CD4-positive, alpha-beta memory T cell (primary cell): ENCODE measurements at places on chromosomes 6 and 20. TPM values are rescaled to one million over a fixed set of nuclear protein-coding genes. Genes with fewer than 3 reads are reported as not detected.

GRCh38 chr6:87431263-87431662, 23.5 kb downstream of the CFAP206 start:
- no peak for DNase-seq

DNA sequence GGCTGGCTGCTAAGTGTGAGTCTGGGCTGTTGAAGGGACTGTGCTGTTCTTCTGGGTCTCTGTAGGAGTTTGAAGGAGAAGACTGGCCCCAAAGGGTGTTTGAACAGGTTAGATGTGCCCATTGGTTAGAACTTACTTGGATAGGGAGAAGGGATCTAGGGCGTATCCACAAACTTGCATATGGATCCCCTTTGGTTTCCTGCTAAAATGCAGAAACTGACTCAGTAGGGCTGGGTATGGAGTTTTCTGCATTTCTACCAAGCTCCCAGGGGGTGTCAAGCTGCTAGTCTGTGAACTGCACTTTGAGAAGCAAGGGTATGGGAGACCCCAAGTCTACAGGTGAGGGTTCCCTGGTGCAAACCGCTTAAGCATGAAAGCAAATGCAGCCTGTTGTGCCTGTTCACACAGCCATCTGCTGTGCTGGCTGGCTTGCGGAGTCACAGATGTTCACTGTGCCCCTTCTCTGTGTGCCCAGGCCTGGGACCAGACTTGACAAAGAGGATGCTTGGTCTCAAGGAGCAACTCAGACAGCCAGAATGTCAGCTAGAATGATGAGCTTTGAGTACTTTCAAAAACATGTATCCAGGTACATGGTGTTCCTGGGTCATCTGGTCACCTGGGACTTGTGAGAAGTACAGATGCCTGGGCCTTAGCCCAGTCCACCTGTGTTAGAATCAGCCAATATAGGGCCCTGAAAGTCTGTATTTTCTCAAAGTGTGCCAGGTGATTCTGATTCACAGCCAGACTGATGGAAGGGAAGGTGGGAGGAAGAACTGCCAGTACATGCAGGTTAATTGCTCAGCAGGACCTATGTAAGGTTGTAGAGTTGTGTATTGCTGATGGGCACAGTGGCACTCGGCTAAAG, 7.4 kb downstream of the PPP1R16B start:
- DNase-seq: no peak

DNA sequence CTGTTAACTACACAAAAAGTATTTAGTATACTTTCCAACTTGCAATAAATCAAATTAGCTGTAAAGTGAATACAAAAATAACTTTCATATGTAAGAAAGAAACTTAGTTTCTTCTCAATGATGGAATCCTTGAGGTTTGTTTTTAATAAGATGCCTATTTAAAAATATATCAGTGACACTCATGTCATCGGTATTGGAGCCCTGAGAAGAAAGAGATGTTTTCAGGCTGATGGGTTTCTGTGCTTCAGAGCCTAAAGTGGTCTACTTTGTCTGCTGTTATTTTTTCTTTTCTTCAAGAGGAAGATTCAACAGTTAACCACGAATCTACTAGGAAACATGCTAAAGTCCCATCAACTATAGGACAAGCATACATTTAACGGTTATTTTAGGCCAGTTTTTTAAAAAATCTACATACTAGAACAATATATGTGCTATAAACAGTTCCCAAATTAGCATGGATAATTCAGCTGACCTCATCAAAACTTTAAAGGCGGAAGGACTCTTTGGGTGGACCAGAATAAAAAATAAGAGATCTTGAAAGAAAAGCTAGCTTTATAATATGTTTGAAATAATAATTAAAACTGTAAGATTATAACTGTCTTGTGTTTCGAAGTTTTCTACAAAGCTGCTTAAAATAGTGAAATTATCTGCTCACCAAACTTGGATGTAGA, 147.0 kb upstream of the SAMD5 start:
- DNase-seq: no peak

- DNase-seq: no peak
Observed at GRCh38 chr6:33807606-33808005, 3.8 kb upstream of the MLN start.

GRCh38 chr6:4031442-4031841, 47.5 kb downstream of the FAM217A start:
- no peak for DNase-seq

DNA sequence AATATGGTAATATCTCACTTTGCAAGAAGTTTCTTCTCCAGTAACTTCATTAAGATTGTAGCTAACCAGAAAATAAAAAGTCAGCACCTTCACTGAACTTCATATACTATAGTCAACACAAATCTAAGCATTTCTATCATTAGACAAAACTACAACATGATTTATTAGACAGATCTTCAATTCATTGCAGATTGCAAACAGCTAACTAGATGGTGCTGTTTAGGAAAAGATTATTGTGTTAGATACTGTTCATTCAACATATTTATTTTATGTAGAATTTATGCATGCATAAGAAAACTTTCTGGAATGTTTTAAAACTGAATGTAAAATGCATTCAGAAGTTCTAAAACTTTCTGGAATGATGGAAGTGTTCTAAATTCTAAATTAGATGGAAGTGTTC, 442.1 kb downstream of the HTR1B start:
- no peak for DNase-seq

DNA sequence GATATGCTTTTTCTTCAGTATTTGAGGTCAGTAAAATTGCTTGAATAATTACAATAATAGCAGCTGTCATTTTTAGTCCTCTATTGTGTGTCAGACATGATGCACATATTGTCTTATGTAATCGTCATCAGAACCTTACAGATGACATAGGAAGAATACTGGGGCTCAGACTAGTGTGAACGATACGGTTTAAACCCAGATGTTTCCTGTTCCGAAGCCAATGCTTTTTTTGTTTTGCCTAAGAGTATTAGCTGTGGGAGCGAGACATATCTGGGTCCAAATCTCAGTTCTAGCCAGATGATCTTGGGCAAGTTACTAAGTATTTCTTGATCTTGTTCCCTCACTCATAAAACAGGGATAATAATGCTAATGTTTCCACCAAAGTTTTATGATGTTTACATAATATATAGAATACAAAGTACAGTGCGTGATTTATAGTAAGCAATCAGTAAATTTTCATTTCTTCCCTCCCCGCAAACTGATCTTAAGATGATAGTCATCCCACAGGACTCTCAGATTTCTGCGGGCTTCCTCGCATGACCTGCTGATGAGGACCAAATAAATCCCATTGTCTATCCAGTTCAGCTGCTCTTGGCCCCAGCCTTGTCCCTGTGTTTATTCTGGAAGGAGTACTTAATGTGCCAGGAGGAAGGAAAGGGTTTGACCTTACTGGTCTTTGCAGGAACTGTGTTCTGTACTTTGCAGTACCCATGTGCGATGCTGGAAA, 98.2 kb downstream of the CAP2 start:
- no peak for DNase-seq

GRCh38 chr20:36116807-36117441, 37.6 kb upstream of the EPB41L1 start:
- DNase-seq: no peak

- DNase-seq: no peak
Observed at GRCh38 chr20:23920408-23921325, 41.1 kb upstream of the CST5 start.

DNA sequence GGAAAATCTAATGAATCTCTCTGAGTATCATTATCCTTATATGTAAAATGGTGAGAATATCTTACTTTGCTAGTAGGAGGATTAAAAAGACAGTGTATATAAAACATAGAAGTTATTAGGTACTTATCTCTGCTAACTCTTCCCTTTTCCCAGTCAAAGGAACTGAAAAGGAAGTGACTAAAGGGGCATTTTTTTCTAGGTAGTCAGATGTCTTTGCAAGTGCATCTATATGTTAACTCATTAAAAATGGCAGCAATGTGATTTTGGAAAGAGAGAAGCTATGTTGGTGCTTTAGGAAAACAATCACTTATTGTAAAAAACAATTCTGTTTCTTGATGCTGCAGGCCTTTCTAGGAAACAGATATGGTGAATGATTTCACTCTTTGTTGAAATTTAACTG, 180.9 kb downstream of the SAMD5 start:
- DNase-seq: no peak

DNA sequence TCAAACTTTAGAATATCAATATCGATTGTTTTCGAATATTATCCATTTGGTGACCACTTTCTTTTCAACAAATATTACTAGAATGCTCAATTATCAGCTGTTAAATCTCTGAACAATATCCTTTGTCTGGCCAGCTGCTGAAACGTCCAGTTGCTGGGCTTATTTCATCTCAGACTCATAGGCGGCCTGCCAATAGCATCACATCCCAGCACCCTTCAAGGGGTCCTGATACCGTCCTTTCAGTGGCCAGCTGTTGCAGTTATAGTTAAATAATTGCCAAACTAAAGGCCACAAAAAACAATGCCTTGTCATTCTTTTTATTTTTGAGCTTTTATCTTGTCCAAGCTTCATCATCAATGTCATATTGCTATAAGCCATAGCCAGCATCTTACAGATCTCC, 1006.8 kb upstream of the MANEA start:
- DNase-seq: no peak

- DNase-seq: no peak
Observed at GRCh38 chr6:71887006-71887743, 825 bp downstream of the RIMS1 start.

- no peak for DNase-seq
Observed at GRCh38 chr20:49276961-49277785, 684 bp downstream of the ZNFX1 start.

- no peak for DNase-seq
Observed at GRCh38 chr20:34891166-34892062, 15.0 kb downstream of the ACSS2 start.

GRCh38 chr6:126792340-126793085, 326.0 kb upstream of the RSPO3 start:
- no peak for DNase-seq

DNA sequence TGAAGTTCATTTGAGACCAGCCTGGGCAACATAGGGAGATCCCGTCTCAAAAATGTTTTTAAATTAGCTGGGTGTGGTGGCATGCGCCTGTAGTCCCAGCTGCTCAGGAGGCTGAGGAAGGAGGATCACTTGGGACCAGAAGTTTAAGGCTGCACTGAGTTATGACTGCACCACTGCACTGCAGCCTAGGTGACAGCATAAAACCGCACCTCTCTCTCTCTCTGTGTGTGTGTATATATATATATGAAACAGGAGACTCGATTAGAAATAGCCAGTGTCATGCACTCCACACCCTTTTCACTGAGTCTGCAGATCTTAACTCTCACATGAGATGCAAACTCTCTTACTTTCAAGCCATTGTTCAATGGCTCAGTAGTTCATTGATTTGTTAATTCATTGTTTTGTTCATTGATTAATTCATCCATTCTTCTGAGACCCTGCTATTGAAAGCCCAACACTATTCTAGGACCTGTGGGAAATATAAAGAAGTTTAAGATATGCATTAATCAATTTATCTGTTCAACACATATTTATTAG, 52.4 kb upstream of the MRPS10 start:
- no peak for DNase-seq

DNA sequence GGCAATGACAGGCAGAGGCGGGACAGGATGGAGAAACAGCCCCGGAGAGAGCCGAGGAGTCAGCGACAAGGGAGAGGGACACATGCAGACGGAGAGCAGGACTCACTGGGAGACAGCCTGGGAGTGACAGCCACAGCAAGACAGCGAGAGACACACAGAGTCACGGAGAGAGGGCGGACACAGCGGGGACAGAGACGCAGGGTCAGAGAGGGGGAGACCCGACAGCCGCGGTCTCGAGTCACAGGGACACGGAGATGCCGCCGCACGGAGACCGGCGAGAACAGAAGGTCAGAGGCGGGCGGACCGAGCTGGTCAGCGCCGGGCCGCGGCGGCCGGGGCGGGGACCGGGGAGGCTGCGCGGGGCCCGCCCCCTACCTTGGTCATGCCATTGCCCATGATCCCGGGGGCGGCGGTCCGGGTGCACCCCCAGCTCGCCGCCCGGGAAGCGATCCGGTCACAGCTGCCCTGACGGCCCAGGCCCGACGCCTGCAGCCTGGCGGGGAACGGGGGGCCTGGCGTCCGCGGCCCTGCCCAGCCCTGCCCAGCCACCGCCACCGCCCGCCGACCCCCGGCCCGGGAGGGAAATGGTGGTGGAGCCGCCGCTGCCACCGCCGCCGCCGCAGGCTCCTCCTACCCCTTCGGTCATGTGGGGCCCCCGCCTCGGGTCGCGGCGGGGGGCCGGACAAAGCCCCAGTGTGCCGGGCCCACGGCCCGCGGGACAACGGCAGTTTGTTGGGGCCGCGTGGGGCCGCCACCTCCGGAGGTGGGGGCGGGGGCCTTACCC, at the start of the genes DUSP15 and TTLL9:
Gene DUSP15, minus strand, starts transcription at position 586 of the 784 bp plus-strand sequence. Its CDS starts 190 bp downstream, at position 396.
Gene TTLL9, plus strand, starts transcription at position 693 of the 784 bp plus-strand sequence. CDS start 493 bp downstream, outside the sequence.
- DNase-seq: no peak

- no peak for DNase-seq
Observed at GRCh38 chr6:80969439-80969838, 783.0 kb downstream of the TENT5A start.

- no peak for DNase-seq
Observed at GRCh38 chr6:1257778-1258177, 54.1 kb upstream of the FOXQ1 start.

- no peak for DNase-seq
Observed at GRCh38 chr6:94213226-94213625, 793.9 kb upstream of the EPHA7 start.

GRCh38 chr6:133241086-133241900, at the start of gene EYA4:
Gene EYA4 (plus strand): TSS chr6:133241357. CDS start chr6:133274781, 33,424 bp downstream.
- DNase-seq: no peak

- peak; percentile 72 for DNase-seq
Observed at GRCh38 chr20:50987493-50988210, 29.0 kb downstream of the MOCS3 start.

BEND6 gene
- not detected for total RNA-seq

MYT1 gene
- not detected for total RNA-seq
